ENCODE measurements at places on chromosomes 3 and 15.

DNA sequence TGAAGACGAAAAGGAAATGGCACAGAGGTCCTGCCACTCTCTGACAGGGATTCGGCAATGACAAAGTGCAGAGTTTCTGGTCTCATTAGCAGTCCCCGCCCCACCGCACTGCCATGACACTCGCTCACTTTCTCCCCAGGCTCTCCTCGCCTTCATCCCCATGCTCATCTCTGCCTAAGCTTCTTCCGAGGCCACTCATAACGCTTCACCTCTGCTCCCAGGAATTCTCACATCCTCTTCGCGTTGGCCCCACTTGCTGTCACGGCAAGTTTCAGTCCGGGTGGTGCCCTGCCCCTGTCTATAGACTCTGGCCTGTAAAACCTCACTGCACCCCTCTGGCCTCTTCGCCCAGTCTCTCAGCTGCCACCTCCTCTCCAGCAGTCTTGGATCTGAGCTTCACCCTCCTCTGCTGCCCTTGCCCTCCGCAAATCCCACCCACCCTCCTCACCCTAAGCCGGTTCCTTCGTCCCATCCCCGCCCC lies 654 bp downstream of the RUBCN start:
- DNase-seq, result peak; percentile 50

DNA sequence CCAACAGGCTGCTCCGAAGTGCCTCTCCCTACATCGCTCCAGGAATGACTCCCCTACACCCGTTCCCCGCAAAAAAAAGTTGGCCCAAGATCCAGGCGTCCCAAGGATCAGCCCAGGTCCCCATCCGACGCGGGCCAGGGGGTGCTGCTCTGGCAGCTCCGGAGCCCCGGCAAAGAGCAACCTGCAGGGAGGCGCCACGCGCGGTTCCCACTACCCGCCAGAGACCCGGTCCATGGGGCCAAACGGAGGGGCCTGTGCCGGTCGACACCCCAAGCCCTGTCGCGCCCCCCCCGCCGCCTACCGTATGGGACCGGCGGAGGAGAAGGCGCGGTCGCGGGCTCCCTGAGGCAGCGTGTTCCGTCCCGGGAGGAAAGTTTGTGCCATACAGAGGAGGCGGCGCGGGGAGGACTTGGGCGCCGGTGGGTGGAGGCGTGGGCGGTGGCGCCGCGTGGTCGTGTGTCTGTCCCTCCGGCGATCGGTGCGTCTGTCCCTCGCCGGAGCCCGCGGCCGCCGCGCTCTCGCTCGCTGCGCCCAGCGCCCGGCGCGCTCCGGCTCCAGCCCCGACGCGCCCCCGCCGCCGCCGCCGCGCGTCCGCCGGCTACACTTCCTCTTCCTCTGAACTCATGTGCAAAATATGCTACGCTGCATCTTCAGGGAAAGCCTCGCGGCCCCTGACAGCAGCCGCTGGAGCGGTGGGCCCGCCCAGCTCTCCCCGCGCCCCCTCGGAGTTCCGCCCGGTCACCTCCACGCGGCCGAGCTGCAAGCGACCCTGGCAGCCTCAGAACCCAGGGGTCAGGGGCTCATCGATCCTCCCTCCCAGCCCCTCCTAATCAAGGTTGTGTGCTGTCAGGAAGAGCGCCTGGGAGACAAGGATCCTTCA lies at the start of gene RFTN1:
Gene RFTN1, minus strand, starts transcription at position 559 of the 880 bp plus-strand sequence. CDS start 19,830 bp downstream, outside the sequence.
- DNase-seq, result peak; percentile 53

- DNase-seq, result no peak
Measured at GRCh38 chr3:186665625-186666188, at the start of gene HRG. TSS of gene HRG (plus strand) at chr3:186666014. CDS start at chr3:186666032, 18 bp downstream.

- no peak for DNase-seq
Measured at GRCh38 chr3:19891740-19892139, 42.3 kb downstream of the EFHB start.

- no peak for DNase-seq
Measured at GRCh38 chr3:104907507-104907906, 459.2 kb upstream of the ALCAM start.

- peak; percentile 44 for DNase-seq
Measured at GRCh38 chr15:79962178-79962577, 8.8 kb downstream of the BCL2A1 start.

DNA sequence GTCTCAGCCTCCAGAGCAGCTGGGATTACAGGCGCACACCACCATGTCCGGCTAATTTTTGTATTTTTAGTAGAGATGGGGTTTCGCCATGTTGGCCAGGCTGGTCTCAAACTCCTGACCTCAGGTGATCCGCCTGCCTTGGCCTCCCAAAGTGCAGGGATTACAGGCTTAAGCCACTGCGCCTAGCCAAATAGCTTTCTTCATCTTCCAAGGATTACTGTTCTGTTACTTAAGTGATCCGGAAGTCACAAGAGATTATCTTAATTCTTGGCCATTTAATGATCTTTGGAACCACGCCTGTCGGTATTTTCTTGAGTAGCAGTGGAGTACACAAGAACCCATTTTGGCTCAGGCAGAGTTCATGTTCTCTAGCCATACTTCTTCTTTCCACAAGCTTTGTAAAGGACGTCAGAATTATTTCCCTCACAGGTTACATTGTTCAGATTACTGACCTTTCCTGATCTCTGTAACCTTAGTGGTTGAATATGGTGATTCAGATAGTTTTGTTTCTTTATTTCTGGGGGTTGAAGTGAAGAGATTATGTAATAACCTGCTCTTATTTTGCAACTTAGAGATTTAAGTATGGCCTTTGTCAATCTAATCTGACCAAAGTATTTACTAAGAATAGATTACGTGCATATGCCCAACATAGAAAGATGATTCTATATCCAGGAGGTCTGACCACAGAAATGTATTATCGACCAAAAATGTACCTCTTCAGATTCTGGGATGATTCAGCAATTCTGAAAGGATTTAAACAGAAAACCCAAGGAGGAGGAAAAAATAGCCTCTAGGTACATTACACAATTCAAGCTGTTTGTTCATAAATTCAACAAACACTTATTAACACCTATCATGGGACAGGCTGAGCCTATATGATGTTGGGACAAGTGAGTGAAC lies 132.2 kb downstream of the GREM1 start:
- DNase-seq, result no peak

GRCh38 chr3:42647821-42648459 lies 5.6 kb upstream of the ZBTB47 start:
- no peak for DNase-seq

DNA sequence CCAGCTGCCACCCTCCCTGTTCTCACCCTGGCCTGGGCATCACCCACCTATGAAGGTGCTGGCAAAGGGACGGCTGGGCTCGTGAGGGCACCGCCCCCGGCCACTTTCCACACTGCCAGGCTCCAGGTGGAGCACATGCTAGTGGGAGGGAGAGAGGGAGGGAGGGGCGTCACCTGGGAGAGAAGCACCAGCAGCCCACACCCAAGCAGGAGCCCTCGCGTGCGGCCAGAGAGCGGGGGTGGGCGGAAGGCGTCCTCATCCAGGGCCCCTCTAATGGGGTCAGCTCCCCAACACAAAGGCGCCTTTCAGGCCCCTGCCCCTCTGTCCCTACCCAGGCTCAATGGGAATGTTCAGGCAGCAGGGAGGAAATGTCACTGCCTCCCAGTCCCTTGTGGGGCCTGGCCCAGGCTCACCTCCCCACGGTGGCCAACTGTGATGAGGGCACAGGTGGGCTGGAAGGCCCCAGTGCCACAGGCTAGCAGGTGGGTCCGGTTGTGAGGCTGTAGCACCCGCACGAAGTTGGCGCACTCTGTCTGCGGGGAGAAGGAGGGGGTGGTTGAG lies 3.1 kb downstream of the SEMA3G start:
- DNase-seq, result no peak

DNA sequence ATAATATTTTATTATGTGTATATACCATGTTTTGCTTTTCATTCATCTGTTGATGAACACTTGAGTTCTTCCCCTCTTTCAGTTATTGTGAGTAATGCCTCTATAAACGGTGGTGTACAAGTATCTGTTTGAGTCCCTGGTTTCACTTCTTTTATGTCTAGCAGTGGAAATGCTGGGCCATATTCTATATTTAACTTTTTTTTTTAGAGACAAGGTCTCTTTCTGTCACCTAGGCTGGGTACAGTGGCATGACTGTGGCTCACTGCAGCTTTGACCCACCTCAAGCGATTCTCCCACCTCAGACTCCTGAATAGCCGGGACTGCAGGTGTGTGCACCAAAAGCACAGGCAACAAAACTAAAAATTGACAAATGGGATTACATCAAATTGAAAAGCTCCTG lies 19.9 kb downstream of the GOLM2 start:
- DNase-seq, result no peak

DNA sequence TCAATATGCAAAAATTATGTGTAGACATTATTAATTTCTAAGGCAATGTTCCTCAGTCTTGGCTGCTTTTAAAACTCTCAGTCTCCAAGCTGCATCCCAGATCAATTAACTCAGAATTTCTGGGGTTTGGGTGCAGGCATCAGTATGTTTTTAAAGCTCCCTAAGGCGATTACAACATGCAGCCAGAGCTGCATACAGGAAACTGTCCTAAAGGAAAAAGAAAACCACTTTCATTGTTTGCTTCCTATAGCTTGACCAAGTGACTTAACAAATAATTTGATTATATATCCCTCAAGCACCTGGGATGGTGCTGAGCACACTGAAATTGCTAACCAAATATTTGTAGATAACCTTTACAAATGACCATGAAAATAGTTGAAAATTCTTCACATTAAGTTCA lies 194.7 kb downstream of the DTWD1 start:
- DNase-seq, result no peak

GRCh38 chr15:63135804-63136203 lies 14.1 kb downstream of the LACTB start:
- DNase-seq, result no peak

DNA sequence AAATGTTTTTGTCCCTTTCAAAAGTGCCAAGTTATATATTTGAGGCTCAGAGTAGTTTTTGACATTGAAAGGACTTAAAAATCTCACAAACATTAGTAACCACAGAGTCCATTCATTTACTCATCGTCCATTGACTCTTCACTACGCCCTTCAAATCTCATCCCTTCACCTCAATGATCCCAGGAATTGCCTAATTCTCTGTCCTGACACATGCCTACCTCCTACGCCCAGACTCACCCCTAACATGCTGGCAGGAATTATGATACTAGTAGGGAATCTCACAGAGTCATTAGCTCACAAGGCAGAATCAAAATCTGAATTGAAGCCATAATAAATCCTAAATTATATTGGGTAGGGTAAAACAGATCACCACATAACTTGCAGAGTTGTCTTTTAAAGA lies 410.1 kb downstream of the RAP2B start:
- DNase-seq, result no peak

GRCh38 chr3:63228677-63229076 lies 49.4 kb upstream of the SYNPR start:
- DNase-seq, result no peak

DNA sequence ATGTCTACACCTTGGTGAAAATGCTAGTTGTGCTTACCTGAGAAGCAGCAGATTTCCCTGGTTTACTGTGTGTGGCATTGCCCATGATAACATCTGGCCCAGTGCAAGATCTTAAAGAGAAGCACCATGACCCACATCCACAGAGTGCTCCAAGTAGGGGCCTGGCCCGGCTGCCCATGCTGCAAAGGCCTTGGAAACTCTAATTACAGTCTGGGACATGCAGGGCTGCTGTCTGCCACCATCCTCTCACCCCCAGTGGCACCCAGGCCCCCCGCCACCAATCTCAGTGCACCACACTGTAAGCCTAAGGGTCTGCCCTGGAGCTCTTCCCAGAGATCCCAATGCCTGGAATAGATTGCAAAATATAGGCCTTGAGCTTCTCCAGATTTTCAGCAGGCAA lies 132.6 kb downstream of the CHDH start:
- no peak for DNase-seq

DNA sequence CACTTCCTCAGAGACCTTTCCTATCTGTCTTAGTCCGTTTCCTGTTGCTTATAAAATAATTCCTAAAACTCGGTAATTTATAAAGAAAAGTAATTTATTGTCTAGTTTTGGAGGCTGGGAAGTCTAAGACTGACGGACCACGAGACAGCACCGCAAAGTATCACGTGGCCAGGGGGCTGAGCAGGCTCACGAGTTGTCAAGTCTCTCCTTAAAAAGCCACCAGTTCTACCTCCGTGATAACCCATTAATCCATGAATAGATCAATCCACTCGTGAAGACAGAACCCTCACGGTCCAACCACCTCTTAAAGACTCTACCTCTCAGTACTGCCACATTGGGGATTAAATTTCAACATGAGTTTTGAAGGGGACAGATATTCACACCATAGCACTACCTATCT lies 821 bp downstream of the LINS1 start:
- peak; percentile 74 for DNase-seq

DNA sequence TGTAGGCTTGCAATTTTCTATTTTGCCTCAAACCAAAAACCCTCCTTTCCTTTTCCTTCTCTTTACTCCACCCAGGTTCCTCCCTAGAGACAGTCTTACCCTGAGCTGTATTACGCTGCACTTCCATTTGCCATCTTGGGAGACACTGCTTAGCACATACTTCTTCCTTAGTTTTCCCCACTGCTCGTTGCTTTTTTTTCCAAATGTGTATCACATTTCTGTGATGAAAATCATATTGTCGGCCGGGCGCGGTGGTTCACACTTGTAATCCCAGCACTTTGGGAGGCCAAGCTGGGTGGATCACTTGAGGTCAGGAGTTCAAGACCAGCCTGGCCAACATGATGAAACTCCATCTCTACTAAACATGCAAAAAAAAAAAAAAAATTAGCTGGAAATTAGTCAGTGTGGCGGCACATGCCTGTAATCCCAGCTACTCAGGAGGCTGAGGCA lies 29.5 kb downstream of the POPDC2 start:
- DNase-seq, result no peak

GRCh38 chr3:88149509-88150362 lies at the start of gene C3orf38:
TSS of gene C3orf38 (plus strand) at chr3:88149959. CDS start at chr3:88150053, 94 bp downstream.
- DNase-seq, result peak; percentile 83

- DNase-seq, result no peak
Measured at GRCh38 chr15:100121285-100121684, 220.5 kb downstream of the ADAMTS17 start.

DNA sequence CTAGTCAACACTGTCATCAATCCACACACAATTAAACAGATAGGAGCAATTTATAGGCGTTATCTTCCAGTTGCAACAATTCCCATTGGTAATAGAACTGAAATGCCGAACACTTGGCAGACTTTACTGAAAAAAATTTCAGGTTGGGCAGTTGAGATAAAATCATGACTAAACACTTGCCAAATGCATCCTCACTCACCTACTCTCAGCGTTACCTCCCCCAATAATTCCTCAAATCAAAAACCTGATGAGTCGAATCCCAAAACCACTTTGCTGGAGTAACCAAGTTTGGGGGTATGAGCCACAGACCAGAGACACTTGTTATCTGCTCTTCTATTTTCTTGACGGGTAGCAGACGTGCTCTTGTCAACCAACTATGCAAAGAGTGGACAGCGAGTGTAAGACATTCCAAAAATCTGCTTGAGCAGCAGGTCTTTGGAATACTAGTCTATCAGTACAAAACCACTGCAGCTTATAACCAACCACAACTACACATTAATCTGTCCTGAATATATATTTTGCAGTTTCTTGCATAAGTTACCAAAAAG lies 30.3 kb downstream of the PPP1R2 start:
- no peak for DNase-seq

GRCh38 chr15:89436560-89437311 lies 59.6 kb downstream of the RHCG start:
- DNase-seq, result no peak

- no peak for DNase-seq
Measured at GRCh38 chr3:182330646-182331045, 462.7 kb upstream of the ATP11B start.

- peak; percentile 4 for DNase-seq
Measured at GRCh38 chr15:41334293-41335120, 1.8 kb downstream of the NUSAP1 start.

GRCh38 chr15:89781055-89781454 lies 4.9 kb downstream of the MESP2 start:
- peak; percentile 61 for DNase-seq

GRCh38 chr15:74895830-74896229 lies 6.0 kb downstream of the MPI start:
- DNase-seq, result no peak

GRCh38 chr15:52370010-52370409 lies 74.4 kb upstream of the MYO5C start:
- peak; percentile 5 for DNase-seq
